ENCODE measurements at places on chromosomes 11 and 22.
A peak's percentile ranks its signal among the peaks of the same experiment; 100 is the strongest.

DNA sequence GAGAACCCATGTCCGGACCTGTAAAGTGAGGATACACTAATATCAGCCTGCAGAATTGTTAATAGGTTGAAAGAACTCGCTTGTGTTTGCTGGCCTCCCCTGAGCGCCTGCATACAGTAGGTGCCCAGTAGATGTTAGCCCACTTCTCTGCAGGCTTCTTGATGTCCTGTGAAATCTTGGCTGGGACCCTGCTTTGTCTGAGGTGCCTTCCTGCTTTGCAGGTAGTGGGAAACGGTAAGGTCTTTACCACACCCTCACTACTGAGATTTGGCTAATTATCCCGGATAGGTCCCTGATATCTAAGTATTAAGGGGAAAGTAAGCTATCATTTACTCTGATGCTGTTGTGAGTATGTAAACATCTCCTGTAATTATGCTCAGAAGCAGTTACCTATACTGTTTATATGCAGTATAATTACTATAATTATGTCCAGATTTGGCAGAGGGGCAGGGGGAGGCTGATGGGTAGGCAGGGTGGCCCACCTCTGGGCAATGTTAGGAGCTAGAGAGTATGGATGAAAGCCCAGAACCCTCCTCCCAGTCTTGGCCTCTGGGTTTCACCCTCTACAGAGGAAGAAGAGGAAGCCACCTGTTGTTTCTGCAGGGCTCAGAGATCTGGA, 1.2 kb upstream of the ARRB1 start:
- DNase-seq = no peak
- no peaks in the 10 kb centered on the region for H3K36me3 ChIP-seq
- H3K27ac ChIP-seq = no peak overlapping the region
- peaks cover 5% of the 10 kb centered on the region for H3K27me3 ChIP-seq

DNA sequence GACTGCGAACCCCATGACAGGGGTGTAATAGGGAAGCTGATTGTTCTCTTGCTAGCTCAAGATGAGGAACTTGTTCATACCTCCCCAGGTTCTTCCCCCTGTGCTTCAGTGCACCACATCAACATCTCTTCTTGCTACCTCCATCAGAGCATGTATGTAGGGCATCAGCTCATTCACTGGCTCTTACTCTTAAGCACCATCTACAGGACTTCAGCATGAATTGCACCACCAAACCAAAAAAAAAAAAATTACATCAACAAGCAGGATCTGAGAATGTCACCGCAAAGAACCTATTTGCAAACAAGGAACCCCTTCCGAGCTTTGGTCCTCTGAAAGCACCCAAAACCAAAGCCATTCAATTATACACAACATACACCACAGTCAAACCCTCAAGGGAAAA, 2226.5 kb upstream of the RAG2 start:
- no peaks in the 10 kb centered on the region for H3K4me1 ChIP-seq
- H3K36me3 ChIP-seq = peaks cover 18% of the 10 kb centered on the region
- DNase-seq = no peak
- no peak overlapping the region for H3K4me3 ChIP-seq

- H3K4me1 ChIP-seq = no peaks in the 10 kb centered on the region
- H3K4me3 ChIP-seq = no peak overlapping the region
- H3K36me3 ChIP-seq = peaks cover 1% of the 10 kb centered on the region
- H3K27ac ChIP-seq = no peak overlapping the region
- DNase-seq = no peak
- no peaks in the 10 kb centered on the region for H3K27me3 ChIP-seq
These were observed 20.2 kb upstream of the OR10A5 start for GRCh38 chr11:6825231-6825744.

DNA sequence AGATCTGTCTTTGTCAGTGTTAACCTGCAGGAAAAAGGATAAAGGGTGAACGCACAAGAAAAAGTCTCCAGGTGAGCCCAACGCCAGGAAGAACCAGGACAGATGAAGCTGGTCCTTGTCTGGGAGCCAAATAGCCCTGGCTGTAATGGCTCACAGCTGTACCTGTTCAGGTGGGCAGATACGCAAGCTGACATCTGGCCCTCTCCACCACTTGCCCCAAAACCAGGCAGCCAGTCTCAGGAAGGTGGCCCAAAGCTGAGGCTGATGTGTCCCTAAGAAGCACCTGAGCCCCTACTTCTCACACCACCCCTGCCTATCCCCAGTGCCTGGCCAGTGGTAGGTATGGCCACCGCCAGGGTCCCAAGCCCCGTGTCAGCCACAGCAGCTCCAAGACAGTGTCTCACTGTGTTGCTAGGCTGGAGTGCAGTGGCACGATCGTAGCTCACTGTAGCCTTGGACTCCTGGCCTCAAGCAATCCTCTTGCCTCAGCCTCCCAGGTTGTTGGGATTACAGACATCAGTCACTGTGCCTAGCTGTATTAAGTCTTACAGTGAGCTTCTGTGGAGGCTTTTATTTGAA, 14.8 kb downstream of the TOP3B start:
- peaks cover 8% of the 10 kb centered on the region for H3K36me3 ChIP-seq
- H3K4me3 ChIP-seq = no peak overlapping the region
- H3K27me3 ChIP-seq = no peaks in the 10 kb centered on the region
- no peaks in the 10 kb centered on the region for H3K4me1 ChIP-seq
- H3K27ac ChIP-seq = no peak overlapping the region

DNA sequence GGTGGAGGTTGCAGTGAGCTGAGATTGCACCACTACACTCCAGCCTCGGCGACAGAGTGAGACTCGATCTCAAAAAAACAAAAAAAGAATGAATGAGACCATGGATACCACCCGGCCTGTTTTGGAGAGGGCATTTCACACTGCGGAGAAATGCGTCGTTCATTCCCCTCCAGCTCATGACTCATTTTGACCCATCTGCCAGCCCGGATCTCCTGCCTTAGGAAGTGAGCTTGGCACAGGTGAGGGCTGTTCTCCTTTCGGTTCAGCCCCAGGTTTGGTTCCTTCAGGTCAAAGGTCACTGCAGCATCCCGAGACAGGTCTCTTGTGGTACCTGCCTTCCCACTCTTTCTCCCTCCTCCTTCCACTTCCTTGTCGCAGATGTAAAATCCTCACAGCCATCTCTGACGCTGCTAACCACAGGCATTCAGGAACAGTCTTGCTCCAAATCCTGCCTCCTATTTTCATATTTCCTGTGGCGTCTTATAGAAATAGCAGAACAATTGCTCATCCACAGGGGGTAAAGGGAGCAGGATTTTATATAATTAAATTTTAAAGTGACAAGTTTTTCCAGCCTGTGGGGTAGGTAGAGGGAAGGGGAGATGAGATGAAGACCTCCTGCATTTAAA, 517.9 kb downstream of the NTM start:
- peaks cover 4% of the 10 kb centered on the region for H3K4me1 ChIP-seq
- no peak overlapping the region for H3K4me3 ChIP-seq
- H3K27me3 ChIP-seq = no peaks in the 10 kb centered on the region
- no peak overlapping the region for H3K27ac ChIP-seq
- DNase-seq = no peak

DNA sequence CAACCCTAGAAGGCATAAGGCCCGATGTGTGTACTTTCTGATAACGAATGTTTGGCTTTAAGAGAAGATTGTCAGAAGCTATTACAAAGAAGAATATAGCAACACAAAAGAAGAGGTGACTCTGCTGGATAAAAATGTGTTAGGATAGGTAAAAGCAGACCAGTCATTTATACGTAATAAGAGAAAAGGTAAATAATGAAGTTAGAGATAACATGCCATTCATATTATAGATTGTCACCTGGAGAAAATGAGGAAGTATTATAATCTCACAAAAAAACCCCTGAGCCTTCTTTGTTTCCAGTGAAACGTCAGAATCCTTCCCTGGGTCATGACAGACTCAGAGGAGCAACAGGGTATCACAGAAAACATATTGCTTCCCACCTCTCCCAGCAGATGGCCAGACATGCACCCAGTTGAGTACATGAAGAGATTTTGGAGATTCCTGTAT, 36.1 kb downstream of the PPFIA1 start:
- no peak for DNase-seq
- H3K4me3 ChIP-seq = no peak overlapping the region
- H3K27ac ChIP-seq = no peak overlapping the region
- H3K36me3 ChIP-seq = peaks cover 10% of the 10 kb centered on the region
- H3K4me1 ChIP-seq = peaks cover 16% of the 10 kb centered on the region
- H3K27me3 ChIP-seq = no peaks in the 10 kb centered on the region

DNA sequence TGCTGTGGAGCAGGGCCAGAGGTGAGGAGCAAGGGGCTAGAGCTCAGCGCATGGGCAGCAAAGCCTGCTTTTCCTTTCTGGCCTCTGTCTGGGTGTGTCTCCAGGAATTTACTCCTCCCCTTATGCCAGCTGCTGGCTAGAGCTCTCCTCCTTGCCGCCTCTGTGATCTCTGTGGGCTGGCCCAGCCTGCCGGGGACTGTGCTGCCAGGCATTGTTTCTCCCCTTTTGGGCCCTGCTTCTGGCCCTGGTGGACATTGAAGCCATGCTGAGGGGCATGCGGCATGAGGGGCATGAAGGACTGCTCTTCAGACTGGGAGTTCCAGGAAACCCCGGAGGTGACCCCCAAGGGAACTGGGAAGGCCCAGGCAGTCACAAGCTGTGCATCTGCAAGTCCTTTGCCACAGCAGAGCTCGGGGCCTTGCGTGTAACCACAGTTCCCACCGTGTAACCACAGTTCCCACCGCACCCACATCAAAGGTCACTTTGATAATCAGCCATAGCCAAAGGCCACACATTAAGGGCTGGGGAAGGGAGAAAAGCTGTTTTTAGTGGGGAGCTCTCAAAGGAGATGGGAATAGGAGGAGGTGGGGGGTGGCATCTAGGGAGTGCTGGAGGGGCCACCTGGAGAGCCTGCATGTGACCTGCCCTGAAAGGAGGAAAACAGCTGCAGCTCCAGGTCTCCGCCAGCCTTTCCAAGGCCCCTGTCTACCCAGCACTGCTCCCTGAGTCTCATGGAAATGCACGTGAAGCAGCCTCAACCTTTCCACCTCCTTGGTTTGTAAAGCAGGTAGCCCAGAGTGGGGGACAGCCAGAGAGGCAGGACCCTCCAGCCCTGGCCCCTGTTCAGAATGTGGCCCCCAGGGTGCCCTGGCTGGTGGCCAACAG, 62.3 kb downstream of the PPFIBP2 start:
- peaks cover 75% of the 10 kb centered on the region for H3K4me1 ChIP-seq
- no peaks in the 10 kb centered on the region for H3K27me3 ChIP-seq
- H3K27ac ChIP-seq = no peak overlapping the region
- H3K4me3 ChIP-seq = peak overlapping the region; percentile 78

DNA sequence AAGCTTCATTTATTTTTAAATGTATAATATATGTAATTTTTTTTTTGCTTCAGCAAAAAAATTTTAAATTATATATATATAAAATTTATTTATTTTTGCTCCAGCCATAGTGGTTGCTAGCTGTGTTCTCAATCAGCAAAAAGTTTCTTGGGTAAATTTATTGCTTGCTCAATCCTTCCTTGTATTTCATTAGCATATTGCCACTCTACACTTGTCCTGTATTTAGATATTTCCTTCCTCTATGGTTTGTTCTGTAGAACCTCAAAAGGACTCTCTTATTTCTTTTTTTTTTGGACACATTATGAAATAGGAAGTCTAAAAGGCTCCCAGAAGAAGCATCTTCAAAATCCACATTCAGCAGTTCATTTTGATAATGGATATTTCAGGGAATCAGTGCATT, 2.3 kb downstream of the PTPRJ start:
- no peak for DNase-seq
- peaks cover 3% of the 10 kb centered on the region for H3K27me3 ChIP-seq
- H3K4me3 ChIP-seq = peak overlapping the region; percentile 88
- peaks cover 39% of the 10 kb centered on the region for H3K4me1 ChIP-seq
- no peaks in the 10 kb centered on the region for H3K36me3 ChIP-seq

- H3K4me3 ChIP-seq = no peak overlapping the region
- no peak overlapping the region for H3K27ac ChIP-seq
- H3K36me3 ChIP-seq = no peaks in the 10 kb centered on the region
- H3K4me1 ChIP-seq = peaks cover 14% of the 10 kb centered on the region
- DNase-seq = no peak
These were observed 14.6 kb upstream of the ARHGEF17 start for GRCh38 chr11:73293356-73293936.

DNA sequence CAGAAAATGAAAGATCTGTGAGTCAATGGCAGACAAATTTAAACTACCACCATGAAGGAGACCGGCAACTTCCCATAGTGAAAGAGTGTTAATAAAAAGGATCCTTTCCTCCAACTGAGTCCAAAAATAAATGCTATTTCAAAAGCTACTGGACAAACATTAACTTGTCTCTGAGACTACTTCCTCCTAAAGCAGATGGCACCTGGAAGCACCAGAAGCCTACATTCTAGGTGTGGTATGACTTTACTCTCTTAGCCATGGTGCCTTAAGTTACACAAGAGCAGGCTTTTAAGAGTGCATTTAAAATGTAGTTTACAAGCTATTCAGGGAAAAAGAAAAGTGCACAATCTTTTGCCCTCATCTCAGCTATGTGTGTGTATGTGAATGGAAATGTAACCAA, 2.5 kb downstream of the ARHGAP32 start:
- H3K27me3 ChIP-seq = no peaks in the 10 kb centered on the region
- peaks cover 20% of the 10 kb centered on the region for H3K36me3 ChIP-seq
- H3K4me3 ChIP-seq = no peak overlapping the region
- peaks cover 8% of the 10 kb centered on the region for H3K4me1 ChIP-seq
- no peak for DNase-seq
- H3K27ac ChIP-seq = no peak overlapping the region

DNA sequence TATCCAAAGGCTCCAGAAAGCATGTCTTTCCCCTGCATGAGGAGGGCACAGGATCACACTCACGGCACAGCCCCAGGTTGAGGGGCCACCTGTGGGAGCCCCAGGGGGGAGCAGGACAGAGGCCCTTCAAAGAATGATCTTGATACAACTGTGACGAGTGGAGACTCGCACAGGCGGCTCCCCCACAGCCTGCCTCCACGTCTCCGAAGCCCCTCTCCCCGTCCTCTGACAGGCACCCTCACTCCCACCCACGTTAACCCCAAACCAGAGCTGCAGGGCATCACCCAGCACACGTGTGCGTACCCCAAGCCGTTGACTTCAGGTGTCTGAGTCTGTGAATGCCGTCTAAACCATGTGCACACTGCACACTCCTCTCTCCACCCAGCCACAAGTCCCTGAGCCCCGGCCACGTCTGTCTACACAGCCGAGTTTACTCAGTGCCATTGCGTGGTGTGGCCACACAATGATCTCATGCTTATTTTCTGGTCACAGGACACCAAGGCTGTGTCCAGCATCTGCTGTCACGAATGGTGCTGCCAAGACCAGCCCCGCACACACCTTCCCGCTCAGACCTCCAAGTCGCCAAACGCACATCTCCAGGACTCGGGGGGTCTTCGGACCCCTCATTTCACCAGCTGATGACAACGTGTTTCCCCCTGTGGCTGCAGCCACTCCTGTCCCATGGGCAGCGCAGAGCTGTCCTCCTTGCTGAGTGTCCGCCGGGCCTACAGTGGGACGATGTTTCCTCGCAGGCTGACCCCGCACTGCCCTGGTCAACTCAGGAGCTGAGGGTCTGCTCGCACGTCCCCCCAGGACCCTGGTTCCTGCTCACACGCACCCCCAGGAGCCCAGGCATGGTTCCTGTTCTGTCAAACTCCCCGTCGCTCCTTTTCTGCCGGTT, 251.2 kb downstream of the BRD1 start:
- peak overlapping the region; percentile 81 for H3K27ac ChIP-seq
- no peak for DNase-seq
- H3K36me3 ChIP-seq = no peaks in the 10 kb centered on the region
- no peak overlapping the region for H3K4me3 ChIP-seq
- no peaks in the 10 kb centered on the region for H3K4me1 ChIP-seq
